ENCODE measurements at places on chromosomes 2 and 18.

DNA sequence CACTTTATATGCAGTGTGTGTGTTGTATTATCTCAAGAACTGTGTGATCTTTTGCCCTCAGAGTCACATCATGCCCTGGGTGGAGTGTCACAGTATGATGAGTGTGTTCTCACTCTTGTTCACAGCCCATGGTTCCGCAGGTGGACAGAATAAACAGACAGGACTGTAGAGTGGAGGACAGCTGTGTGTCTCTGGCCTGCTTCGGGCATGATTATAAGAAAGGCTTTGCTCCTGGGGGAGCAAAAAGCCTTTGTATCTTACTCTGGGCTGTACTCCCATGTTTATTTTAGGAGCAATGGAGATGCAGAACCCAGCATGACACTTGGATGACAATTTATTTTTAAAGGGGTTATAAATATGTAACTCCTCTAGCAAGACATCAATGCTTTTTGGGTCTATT is 371.7 kb upstream of the MEX3C start:
- DNase-seq, result no peak

DNA sequence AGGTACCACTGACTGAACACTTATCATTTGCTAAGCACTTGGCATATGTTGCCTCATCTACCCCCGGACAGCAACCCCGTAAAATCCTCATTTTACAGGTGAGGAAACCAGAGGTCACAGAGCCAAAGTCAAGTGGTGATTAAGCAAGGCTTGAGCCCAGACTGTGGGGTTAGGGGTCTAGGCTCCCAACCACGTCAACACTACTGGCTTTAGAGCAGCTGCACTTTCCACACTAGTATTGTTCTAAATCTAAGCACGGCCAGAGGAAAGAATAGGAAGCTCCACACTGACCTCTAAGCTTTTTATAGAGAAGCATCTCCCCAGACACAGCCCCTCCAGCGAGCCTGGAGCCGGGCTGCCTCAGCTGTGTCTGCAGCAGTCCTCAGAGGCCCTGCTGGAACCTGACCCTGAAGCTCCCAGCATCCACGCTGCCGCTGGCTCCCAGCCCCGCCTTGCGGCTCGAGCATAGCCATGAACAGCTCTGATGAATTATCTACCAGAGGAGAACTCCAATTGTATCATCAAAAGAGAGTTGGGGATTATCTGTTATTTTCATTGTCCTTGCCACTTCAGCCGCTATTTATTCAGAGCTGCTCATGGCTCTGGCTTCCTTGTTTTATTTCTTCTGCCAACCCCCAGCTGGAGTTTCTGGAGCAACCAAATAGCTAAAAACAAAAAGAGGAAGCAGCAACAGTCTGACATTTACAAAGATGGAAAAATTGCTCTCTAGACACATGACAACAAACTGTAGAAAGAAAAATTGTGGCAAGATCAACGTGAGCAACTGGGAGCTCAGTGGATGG is 62.2 kb upstream of the RTN4 start:
- DNase-seq, result no peak

DNA sequence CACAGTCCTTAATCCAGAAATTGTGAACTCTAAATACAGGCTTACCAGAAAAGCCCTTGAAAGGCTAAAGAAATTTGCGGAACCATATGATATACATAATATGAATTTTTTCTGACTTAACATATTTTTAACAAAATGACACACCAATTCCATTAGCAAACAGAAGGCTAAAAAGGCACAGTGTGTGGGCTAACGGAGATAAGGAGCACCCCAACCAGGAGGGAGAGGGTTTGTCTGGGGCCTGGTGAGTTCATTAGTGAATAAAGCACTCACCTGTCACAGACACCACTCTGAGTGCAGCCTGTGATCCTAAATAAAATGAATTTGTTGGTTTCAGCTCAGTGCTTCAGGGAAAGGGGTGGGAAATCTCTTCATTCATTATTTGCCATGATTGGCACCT is 2.7 kb upstream of the FECH start:
- no peak for DNase-seq

- DNase-seq, result no peak
Measured at GRCh38 chr2:144152817-144153271, 367.1 kb downstream of the ZEB2 start.

GRCh38 chr2:88903749-88904353 is 212.4 kb downstream of the RPIA start:
- DNase-seq, result no peak

- DNase-seq, result no peak
Measured at GRCh38 chr18:28163201-28163775, 13.6 kb downstream of the CDH2 start.

GRCh38 chr2:241502281-241502680 is 6.1 kb downstream of the STK25 start:
- no peak for DNase-seq

DNA sequence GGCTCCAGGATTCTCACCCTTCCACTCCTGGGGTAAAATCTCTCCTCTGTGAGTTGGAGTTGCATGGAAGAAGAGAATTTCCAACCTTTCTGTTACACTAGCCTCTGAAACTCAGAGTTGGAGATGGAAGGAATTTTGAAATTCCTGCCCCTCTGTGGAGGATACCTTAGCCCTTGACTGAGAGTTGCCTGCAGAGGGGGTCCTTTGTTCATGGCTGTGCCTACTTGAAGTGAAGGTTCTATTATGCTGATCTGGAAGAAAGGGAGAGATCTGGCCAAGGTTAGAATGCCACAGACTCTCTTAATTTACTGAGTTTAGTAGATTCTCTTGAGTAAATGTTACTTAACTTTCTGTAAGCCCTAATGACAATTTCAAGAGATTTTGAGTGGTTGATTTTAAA is 626.6 kb upstream of the GYPC start:
- DNase-seq, result no peak

DNA sequence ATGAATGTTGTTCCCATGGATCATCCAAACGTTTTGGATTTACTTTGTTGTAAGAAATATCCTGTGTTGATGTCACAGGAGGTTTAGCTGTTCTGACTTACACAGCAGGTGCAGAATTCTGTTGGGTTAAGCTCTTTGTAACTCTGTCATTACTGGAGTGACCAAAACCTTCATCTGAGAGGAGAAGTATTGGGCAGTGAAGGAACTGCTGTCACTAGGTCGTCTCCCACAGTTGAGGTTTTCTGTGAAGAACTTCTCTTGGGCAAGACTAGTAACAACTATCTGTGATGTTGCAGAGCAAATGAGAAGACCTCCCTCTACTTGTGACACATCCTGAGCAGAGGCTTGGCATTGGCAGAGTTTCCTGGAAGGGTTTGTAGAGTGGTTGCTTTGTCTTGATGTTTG is 2.9 kb downstream of the SPTBN1 start:
- no peak for DNase-seq

DNA sequence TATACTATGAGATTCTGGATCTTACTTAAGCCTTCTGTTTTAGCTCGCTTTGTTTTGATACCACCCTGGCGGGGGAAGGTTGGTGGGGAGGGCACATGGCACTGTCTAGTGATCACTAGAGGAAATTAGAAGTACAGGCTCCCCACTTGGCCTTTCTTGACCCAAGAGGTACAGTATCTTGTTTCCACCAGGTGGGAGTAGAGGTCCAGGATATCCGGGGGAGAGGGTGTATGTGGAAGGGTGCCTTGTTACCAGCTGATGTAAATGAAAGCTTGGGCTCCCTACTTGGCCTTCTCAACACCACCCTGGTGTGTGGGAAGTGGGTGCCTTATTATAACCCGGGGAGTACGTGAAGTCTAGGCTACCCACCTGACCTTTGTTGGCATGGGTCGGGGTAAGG is 7.5 kb downstream of the GALNT1 start:
- DNase-seq, result no peak

DNA sequence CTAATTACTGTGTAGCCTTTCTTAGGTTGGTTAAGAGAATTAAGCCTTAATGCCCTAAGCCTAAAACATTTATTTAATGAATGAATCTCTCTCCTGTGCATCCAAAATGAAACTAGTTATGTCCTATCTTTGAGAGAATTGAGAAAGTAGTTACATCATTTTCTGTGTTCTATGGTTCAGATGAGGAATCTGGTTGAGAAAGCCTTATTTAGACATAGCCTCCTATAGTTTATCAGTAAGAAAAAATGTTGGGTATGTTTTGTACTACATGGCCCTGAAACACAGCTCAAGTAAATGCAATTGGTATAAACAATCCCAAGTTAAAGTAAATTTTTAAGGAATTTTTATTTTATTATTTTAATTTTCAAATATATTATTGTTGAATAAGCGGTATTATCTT is 25.9 kb upstream of the RAMP1 start:
- no peak for DNase-seq

DNA sequence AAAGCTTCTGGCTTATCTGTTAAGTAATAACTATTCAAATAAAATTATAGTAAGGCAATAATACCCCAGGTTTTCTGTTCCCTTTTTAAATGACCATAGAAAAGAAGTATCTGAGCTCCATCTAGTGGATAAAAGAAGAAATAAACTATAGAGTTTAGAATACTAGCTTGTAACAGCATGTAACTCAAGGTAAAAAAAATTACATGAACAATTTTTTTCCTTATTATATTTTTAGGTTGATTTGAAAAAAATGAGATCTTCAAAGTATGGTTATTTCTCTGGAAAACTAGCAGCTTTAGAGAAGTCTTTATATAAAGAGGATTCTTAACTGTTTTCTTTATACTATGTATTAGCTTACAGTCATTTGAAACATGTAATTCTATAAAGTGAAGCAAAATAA is 58.1 kb downstream of the NCKAP1 start:
- DNase-seq, result peak; percentile 52

DNA sequence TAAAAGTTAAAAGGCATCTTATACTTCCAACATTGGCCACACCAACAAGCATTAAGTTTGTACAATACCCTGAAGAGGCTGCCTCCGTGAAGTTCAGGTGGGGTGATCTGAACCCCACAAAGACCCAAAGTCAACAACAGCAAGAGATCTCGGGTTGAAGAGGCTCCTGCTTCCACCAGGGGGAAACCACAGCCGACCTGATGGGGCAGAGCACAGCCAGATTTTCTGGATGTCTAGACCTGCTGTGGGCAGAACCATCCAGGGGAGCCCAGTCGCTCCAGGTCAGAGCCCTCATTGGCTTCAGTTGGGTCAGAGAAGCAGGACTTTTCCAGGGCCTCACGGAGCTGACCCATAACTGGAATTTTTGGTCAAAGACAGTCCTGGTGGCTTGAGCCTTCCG is 66.5 kb upstream of the ACKR3 start:
- DNase-seq, result no peak

- no peak for DNase-seq
Measured at GRCh38 chr2:199764273-199764800, 86.7 kb downstream of the FTCDNL1 start.

DNA sequence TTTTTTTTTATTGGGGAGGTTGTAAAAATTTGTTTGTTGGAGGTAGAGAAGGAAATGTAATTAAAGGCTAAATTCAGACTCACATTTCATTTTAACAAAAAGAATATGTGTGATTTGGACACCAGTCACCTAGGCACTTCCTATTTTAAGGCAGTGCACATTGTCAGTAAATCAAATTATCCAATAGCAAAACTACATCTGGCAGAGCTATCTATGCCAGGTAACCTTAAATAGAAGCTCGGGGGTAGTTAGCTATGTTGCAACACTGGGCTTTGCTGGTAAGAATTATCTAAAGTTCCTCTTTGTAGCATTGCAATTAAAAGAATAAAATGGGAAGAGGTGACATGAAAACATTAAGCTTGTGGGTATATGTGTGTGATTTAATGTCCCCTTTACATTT is 1064.4 kb upstream of the ZEB2 start:
- no peak for DNase-seq

GRCh38 chr18:417495-417894 is 83.0 kb downstream of the COLEC12 start:
- no peak for DNase-seq

DNA sequence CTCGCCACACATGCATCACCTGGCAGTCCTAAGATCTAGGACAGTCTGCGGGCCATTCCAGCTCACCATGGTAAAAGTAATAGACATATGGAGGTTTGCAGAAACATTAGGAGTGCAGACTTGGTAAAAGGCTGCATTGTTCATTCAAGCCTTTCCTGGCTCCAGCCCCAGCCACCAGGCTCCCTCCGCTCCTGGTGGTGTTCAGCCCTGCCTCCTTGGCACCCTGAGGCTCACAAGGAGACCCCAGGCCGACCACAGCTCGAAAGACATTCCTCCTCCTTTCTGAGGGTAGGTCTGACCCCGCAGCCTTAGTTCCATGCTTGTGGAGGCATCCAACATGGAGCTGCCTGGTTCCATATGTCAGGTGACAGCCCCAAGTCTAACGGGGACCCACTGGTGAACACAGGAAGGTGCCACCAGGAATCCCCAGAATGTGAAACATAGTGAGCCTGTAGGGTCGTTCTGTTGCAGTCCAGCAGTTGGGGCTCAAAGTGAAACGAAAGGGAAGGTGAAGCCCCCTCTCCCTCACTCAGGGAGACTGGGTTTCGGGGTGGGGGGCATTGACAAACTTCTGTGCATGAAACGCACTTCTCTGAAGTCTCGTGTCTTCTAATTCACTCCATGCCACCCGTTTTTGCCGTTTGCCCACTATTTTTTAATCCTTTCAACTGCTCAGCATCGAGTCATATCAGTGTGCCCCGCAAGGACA is 5.0 kb upstream of the SP100 start:
- no peak for DNase-seq

GRCh38 chr18:13026583-13027270 is 35.6 kb downstream of the CEP192 start:
- DNase-seq, result no peak

- DNase-seq, result peak; percentile 51
Measured at GRCh38 chr2:202102425-202103000, 29.5 kb downstream of the KIAA2012 start.

DNA sequence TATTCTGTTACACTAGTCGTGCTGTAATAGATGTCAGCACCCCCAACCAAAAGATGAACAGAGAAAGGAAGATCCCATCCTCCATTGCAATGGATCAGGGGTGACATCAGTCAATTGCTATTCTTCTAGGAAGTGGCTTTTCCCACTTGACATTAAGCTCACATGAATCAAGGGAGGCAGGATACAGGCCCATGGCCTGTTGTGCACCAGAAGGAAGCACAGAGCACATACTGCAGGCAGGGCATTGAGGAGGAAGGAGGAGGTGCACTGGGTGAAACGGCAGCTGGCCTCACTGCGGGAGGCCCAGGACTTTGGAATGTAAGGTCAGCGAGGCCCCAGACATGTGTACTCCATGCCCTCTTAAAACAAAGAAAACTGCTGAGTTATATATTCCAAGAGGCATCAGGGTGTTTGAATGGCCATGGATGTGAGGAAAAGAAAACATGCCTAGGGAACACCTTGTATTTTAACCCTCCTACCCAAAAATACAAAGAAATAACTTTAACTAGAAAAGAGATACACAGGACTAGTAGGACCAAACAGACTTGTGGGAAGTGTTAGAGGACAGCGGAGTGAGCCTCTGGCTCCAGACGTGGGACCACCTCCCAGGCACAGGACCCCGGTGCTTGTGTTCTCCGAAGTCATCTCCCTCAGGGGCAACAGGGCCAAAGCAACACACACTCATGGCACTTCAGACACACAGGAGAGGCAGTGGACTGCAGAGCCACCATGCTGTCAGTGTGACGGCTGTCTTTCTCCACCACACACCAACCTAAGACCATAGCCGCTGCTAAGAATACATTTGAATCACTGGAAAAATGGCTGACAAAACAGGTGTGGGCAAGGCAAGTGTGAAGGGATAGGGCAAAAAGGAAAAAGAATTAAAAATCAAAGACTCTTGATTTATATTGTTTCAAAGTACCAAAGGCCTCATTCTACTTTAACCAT is 51.4 kb upstream of the RIOK3 start:
- no peak for DNase-seq

Measured in NCI-H1436 treated with DMSO at 0.1 percent for 48 hours (cell line).